Activated naive CD8-positive, alpha-beta T cell treated with anti-CD3 and anti-CD28 coated beads, Interleukin-2, amount 10 ng/mL, durations not matched to agents 7 days and 5 days (primary cell): ENCODE measurements at places on chromosomes 6 and 20. TPM values are rescaled to one million over a fixed set of nuclear protein-coding genes. Genes with fewer than 3 reads are reported as not detected.

GRCh38 chr20:35660122-35660937, 4.4 kb downstream of the CPNE1 start:
- no peak for DNase-seq

DNA sequence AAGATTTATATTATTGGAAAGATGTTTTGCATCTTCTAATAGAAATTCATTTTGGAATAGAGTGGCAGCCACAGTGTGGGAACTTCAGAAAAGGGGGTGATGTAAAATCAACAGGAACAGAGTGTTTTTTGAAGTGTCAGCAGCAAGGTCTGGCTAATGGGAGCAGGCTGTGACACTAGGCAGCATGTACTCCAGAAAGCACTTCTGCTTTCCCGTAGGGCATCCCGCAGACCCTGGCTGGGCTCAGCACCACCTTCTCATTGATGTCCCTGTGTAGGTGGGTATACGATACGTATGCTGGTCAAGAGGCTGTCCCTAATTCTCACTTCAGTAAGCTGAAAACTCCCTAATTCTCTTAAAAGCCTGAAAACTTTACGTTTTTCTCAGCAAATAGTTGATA, 74.7 kb downstream of the EYA4 start:
- no peak for DNase-seq

DNA sequence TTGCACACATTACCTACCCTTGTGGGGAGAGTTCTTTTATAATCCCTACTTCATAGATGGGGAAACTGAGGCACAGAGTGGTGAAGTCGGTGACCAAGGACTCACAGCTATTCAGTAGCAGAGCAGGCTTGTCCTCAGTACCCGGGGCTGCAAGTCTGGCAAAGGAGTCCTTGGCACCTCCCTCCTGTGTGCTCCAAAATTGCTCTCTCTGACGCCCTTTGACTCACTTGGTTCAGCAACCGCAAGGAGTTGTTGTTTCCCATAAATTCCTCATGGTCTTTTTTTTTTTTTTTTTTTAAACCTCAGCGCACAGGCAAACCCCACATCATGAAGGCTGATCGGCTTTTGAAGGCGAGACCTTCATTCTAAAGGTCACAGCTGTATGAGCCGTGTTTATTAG, 143.2 kb downstream of the CEBPB start:
- no peak for DNase-seq

GRCh38 chr6:139539852-139540251, 165.4 kb upstream of the CITED2 start:
- DNase-seq = no peak

DNA sequence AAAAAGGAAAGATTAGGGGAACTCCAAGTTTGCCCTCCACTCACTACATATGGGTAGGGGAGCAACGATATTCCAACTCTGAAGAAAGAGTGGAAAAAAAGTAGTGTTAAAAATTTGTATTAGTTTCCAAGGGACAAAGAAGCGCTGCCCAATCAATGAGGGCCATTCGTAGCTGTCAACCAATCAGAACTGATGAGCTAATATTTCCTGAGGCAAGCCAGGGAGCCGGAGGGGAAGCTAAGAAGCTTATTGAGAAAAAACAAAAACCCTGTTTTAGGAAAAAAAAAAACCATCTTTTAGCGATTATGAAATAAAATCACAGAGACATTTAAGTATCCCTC, 59.5 kb downstream of the TRIM38 start:
- no peak for DNase-seq

The ULBP2 gene
- 0.60 TPM for total RNA-seq

The TGM3 gene
- total RNA-seq = not detected

GRCh38 chr6:81138236-81138635, 614.2 kb downstream of the TENT5A start:
- DNase-seq = no peak

The PACRG gene
- not detected for total RNA-seq

The ARHGAP40 gene
- total RNA-seq = not detected

GRCh38 chr6:112122756-112123155, 35.4 kb downstream of the FAM229B start:
- DNase-seq = no peak

- no peak for DNase-seq
Observed at GRCh38 chr6:143806282-143807102, 36.6 kb upstream of the LTV1 start.

GRCh38 chr6:11143394-11144371, 32.2 kb upstream of the ERVFRD-1 start:
- no peak for DNase-seq

The NHLRC1 gene
- 0.64 TPM for total RNA-seq

The SLC26A8 gene
- not detected for total RNA-seq

GRCh38 chr6:1593958-1594314, 15.8 kb upstream of the FOXC1 start:
- no peak for DNase-seq

DNA sequence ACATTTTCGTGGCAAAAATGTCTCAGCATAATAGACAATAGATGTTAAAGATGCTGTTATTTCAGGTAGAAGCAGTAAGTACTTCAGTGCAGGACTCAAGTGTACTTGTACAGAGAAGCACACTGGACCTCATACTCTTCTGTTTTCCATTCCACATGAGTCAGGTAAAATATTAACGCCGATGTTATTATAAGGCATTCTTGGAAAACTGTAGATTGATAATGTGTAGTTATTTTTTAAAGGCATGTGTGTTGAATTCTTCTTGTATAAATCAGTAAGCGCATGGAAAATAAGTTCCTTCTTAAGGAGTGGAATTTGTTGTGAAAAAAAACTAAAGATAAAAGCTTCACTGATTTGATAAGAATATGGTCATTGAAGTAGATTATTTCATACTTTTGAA, 45.8 kb downstream of the DOP1A start:
- DNase-seq = no peak

- DNase-seq = no peak
Observed at GRCh38 chr6:168785720-168786511, 344.9 kb downstream of the SMOC2 start.

- no peak for DNase-seq
Observed at GRCh38 chr20:17621229-17621968, 51.5 kb downstream of the DSTN start.

DNA sequence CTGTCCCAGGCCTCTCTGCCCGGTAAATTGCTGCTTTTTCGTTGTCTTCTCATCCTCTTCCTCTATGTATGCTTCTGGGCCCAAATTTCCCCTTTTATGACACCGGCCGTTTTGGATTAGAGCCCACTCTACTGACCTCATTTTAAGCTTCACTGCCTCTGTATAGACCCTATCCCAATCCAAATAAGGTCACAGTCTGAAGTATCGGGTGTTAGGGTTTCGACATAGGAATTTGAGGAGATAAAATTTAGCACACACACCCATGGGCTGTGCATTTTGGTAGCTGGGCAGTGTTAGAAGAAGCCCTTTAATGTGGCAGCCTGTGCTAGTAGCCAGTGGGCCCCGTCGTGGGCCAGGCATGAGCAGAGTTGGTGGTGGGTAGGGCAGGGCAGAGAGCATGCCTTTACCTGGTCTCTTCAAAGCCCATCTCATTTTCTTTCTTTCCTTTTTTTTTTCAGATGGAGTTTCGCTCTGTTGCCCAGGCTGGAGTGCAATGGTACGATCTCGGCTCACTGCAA, 27.9 kb upstream of the EZR start:
- DNase-seq = no peak

GRCh38 chr6:84524636-84525035, 239.8 kb downstream of the TBX18 start:
- no peak for DNase-seq

DNA sequence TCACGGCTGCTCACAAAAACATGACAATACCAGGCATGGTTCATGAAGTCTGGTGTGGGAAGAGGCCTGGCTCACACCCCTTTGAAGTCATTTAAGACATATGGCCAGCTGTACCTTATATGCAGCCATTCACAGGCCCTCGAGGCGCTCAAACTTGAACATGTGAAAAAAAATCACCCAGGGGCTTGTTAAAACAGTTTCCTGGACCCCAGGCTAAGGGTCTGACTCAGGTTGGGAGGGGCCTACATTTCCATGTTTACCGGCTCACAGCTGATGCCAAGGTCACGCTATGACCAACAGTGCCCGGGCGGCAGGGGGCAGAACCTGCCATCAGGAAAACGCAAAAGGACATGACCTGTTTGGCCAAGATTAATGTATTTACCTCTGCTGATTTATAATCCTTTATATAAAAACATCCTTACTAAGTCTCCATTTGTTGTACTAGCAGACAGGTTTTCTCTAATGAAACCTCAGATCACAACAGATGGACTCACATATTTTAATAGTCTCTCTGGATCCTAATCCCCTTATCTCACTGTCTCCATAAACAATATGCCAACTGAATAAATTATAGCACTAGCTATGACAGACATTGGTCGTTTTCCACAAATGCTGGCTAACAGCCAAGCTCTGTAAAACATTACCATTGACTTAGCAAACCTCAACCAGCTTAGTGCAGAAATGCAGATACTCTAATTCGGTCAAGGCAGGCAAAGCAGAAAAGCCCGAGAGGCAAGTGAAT, 19.9 kb downstream of the EZR start:
- no peak for DNase-seq
